ENCODE measurements at places on chromosomes 6 and 20. TPM values are rescaled to one million over a fixed set of nuclear protein-coding genes. Genes with fewer than 3 reads are reported as not detected.
A peak's percentile ranks its signal among the peaks of the same experiment; 100 is the strongest.

SYNDIG1 gene
- 8.6 TPM for total RNA-seq

GRCh38 chr6:87574237-87574804 lies 15.5 kb downstream of the RARS2 start:
- no peak for DNase-seq

DNA sequence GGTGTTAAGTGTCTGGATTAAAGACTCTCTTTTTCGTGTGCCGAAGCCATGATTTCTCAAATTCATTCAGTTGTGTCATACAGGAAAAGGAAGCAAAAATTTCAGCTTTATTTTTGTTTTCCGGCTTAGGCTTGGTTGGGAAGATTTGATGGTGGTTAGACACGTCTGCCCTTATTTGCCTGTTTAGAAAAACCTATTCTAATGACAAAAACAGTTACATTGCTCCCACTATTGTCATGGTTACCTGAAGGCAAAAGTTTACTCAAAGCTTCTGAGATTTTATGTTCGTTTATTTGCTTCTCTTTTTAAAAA lies 982 bp downstream of the DNAJC5 start:
- peak; percentile 60 for DNase-seq

DNA sequence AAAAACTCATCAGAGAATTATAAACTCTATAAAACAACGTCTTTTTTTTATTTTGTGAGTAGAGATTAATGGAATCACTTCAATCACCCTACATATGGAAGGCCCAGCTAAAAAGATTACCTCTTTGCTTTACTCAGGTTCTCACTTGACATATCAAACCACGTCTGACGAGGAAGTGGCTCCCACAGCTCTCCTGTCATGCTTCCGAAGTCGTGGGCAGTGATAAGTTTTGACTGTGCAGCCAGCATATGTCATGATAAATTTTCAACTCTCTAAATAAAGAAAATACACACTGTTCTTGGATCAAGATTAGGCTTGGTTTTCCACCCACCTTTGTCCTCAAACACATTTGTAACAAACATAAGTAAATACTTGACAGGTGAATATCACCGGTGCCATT lies 279.5 kb upstream of the RNF217 start:
- DNase-seq, result no peak

DNA sequence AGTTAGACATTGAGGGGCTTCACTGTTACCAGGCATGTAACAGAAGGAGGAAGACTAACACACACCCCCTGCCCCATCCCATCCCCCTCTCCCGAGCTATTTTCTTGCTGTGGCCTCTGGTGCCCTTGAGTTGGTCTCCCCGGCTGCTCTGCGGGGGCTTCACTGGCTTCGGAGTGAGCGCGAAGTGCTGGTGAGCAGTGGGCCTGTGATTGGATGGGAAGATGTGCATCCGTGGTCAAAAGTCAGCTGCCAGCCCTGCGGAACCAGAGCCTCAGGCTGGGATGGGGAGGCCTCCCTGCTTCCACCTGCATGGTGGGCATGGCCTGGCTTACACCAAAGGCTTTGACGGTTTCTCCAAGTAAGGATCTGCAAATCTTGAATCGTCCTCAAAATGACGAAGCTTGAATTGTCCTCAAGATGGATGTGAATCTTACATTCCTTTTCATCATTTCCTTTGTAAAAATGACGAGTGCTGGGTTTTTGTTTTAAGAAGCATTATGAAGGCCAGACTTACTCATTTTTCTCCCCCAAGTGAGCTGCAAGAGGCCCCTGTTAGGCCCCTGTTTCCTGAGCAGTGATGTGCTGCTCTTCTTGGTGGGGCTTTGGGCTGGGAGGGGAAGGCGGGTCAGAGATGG lies 23.7 kb downstream of the SPATA2 start:
- DNase-seq, result no peak

NRSN1 gene
- 0.51 TPM for total RNA-seq

DNA sequence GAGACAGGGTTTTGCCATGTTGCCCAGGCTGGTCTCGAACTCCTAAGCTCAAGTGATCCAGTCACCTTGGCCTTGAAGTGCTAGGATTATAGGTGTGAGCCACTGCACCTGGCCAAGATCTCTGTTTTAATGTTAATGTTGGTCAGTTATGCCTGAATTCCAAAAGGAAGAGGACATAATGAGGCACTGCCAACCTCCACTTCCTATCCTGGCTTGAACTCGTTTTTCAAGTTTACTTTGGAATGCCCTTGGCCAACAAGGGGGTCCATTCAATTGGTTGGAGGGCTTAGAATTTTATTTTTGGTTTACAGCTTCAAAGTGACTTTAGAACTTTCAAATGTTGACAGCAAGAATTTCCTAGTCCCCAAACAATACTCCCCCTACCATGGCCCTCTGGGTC lies 29.8 kb downstream of the DNAAF9 start:
- DNase-seq, result no peak

DNA sequence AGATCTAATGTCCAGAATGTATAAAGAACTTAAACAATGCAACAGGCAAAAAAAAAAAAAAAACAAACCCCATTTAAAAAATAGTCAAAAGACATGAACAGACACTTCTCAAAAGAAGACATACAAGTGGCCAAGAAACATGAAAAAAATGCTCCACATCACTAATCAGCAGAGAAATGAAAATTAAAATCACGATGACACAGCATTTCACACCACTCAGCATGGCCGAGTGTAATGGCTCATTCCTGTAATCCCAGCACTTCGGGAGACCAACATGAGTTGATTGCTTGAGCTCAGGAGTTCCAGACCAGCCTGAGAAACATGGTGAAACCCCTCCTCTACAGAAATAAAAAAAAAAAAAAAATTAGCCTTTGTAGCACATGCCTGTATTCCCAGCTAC lies 701.4 kb upstream of the NRSN1 start:
- DNase-seq, result no peak

GRCh38 chr6:51300510-51300909 lies 481.8 kb downstream of the TFAP2B start:
- no peak for DNase-seq

- DNase-seq, result no peak
Measured at GRCh38 chr6:53712078-53712477, 46.5 kb upstream of the KLHL31 start.

All from tongue (tissue), 3 donors.